Natural killer cell treated with Interleukin-12 subunit alpha and Interleukin-12 subunit beta and Interleukin-15 and Interleukin-18, amount 100 ng/mL, for 72 hours (primary cell): ENCODE measurements at places on chromosomes 16 and 17.

DNA sequence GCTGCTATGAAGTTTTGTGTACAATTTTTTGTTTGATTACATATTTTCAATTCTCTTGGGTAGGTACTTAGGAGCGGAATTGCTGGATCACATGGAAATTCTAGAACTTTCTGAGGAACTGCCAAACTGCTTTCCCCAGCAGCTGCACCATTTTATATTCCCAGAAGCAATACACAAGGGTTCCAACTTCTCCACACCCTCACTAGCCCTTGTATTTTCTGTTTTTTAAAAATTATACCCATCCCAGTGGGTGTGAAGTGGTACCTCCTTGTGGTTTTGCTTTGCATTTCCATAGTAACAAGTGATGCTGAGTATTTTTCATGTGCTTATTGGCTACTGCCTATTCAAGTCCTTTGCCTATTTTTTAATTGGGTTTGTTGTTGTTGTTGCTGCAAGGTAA lies 20.9 kb downstream of the NACA2 start:
- DNase-seq: no peak

DNA sequence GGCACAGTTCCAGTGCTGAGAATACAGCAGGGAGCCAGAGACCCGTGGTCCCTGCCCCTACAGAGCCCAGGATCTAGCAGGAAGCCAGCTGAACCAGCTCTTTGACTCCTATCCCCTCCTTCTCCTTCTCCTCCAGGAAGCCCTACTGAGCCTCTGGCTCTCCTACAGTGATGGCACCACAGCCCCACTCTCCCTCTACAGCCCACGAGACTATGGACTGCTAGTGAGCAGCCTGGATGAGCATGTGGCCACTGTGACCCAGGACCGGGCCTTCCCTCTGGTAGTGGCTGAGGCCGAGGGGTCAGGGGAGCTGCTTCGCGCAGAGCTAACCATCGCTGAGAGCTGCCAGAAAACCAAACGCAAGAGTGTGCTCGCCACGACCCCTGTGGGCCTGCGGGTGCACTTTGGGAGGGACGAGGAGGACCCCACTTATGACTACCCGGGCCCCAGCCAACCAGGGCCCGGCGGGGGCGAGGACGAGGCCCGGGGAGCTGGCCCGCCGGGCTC lies 57.7 kb downstream of the TMEM132E start:
- DNase-seq: no peak

- DNase-seq: no peak
These were observed 41.0 kb downstream of the OTOA start for GRCh38 chr16:21704733-21705132.

- no peak for DNase-seq
These were observed 30.5 kb downstream of the SMIM36 start for GRCh38 chr17:55480631-55481315.

GRCh38 chr16:50740736-50741135 lies 1.1 kb upstream of the CYLD start:
- no peak for DNase-seq

DNA sequence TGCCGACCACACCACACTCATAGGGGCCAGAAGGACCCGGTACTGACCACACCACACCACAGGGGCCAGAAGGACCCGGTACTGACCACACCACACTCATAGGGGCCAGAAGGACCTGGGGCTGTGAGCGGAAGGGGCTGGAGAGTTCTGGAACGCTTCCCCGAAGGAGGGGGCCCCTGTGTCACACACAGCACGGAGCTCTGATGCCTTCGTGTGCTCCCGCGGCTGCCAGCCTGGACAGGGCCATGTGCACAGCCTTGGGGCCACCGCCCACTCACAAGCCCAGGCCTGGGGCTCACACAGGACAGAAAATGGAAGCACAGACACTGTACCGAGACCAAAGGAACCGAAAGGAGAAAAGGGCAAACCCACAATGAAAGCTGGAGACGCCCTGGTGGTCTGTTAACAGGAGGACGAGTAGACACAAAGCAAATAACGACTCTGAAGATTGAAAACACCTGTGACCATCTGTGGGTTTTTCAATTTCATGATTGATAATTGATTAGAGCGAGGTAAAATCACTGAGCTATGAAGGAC lies 106.5 kb upstream of the METRNL start:
- no peak for DNase-seq

GRCh38 chr16:51402298-51402697 lies 251.2 kb upstream of the SALL1 start:
- DNase-seq: no peak

DNA sequence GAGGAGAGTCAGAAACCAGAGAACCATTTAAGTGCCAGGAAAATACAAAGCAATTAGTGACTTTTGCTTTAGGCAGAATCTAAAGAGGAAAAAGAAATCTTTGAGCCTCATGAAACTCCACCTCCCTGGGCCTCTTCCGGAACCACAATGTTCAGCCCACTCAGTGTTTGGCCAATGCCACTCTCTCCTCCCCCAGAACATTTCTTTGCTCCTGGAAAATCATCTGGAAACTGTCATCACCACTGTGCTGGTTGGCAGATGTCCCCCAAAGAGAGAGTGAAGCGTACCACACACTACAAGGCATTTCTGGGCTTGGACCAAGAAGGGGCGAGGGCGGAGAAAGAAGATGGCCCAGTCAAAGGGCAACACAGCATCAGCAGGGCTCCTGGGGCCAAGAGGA lies 7.1 kb upstream of the SOX9 start:
- no peak for DNase-seq

DNA sequence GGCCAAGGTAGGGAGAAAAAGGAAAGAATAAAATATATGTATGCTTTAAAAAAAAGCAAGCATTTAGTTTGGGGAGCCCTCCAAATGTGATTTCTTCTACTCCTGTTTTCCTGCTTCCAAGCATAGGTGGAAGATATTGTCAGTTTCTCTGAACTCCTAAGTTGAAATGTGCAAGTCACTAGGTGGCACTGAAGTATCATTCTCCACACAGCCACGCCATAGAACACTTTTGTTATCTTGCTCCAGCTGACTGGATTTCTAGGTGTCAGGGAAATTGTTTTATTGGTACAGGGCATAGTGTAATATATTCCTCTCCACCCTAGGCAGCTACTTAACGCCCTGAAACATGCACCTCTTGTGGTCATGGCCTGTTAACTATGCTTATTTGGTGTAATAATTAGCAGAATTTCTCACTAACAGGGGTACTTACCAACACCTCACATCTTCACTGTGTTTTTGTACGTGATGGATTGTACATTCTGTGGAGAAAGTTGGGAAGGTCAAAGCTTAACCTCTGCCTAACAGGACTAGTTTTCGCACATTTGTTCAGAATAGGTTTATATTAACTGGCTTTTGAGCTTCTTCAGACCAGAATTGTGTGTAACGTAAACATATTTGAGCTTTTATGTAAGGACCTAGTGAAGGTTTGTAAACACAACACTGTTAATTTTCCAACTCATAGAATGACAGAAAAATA lies 69.3 kb downstream of the FTO start:
- no peak for DNase-seq
